ENCODE measurements at places on chromosomes 16 and 17. TPM values are rescaled to one million over a fixed set of nuclear protein-coding genes. Genes with fewer than 3 reads are reported as not detected.
A peak's percentile ranks its signal among the peaks of the same experiment; 100 is the strongest.

Gene SLC4A1
- total RNA-seq: not detected

Gene VMO1
- total RNA-seq: 0.55 TPM

Gene SLC26A11
- total RNA-seq: 2.9 TPM

Gene AMDHD2
- total RNA-seq: 59.7 TPM

Gene JUP
- total RNA-seq: 69.3 TPM

DNA sequence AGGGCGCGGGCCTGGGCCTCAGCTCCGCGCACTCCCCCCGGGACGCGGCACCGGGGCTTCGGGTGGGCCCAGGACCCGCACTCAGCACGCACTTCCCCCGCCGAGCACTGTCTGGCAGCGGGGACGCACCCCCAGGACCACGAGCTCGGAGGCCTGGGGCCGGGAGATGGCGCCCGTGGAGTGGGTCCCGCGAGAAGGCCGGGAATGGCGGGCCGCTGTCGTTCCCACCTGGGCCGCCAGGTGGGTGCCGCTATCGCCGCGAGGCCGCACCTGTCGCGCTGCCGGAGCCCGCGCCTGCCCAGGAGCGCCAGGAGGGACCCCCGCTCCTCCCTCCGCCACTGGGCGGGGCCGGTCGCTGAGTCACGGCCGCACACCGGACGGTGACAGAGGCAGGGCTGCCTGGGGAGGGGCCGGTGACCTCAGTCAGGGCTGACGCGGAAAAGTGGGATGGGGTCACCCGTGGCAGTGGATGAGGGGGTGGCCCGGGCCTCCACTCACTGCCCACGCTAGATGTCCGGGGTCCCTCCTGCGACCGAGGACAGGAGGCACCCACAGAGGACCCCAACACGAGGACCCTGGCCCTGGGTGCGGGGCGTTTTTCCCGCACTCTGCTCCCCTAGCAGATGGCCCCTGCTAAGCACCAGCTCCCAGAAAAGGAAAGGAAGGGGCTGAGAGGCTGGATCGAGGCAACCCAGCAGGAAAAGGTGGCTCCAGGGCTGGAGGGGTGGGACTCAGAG, 6.9 kb upstream of the ACTG1 start:
- peak; percentile 78 for DNase-seq

DNA sequence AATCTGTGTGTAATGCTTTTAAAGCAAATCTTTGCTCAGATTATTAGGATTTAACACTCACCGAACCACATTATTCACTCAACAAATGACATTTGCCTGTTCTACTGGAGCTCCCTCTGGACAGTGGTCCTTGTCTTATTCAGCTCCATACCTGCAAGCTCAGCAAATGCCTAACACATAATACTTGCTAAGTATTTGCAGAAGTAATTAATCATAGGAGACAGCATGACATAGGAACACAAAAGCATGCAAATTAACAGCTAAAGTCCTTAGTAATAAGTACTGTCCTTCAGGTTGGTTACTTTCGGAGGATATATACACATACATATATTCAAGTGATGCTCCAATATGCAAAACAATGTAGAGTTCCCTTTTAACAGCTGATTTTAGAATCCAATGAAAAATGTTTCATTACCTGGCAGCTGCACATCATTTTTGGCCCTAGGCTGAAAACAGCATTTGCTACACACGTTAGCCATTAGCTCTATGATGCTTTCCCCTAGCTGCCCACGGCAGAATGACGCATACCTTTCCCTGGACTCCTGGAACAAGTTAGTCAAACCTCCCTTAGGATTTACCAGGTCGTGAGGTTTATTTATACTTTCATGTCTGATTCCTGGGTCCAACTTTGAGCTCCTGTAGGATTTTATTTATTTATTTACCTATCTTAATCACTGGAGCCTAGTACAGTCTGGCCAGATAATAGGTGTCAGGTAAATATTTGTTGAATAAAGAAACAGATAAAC, 8.6 kb downstream of the BRD7 start:
- no peak for DNase-seq

DNA sequence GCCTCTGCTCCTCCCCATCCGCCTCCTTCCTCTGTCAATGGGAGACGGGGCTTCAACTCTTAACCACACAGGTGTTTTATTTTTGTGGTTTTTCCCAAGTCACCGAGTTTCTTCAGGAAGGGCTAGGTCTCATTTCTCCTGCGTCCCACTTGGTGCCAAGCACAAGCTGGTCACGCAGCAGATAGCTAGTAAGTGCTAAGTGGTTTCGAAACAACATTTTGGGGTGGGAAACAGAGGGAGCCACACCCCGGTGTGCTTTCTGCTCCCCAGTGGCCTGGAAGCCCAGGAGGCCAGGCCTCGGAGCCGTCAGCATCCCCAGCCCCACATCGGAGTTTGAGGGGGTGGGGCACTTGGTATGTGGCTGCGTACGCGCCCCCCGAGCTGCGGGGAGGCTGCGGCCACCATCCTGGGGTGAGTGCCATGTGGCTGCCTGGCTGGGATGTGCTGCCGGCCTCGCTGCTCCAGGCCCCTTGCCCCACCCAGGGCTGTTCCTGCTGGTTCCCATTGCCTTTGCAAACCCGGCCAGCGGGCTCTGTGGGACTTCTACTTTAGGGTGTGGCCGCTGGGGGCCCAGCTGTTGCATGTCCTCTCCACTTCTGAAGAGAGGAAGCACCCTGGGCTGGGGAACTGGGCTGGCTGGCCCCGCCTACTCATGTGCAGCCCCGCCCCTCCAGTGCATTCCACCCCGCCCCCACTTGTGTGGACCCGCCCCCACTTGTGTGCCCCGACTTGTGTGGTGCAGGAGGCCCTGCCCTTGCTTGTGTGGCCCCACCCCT, 55.6 kb downstream of the BAIAP2 start:
- DNase-seq: peak; percentile 50

GRCh38 chr16:82506692-82507670, 119.8 kb upstream of the CDH13 start:
- no peak for DNase-seq

GRCh38 chr17:44007346-44008204, 3.2 kb downstream of the NAGS start:
- peak; percentile 17 for DNase-seq

GRCh38 chr17:74870512-74870911, 2.3 kb downstream of the FDXR start:
- DNase-seq: no peak

DNA sequence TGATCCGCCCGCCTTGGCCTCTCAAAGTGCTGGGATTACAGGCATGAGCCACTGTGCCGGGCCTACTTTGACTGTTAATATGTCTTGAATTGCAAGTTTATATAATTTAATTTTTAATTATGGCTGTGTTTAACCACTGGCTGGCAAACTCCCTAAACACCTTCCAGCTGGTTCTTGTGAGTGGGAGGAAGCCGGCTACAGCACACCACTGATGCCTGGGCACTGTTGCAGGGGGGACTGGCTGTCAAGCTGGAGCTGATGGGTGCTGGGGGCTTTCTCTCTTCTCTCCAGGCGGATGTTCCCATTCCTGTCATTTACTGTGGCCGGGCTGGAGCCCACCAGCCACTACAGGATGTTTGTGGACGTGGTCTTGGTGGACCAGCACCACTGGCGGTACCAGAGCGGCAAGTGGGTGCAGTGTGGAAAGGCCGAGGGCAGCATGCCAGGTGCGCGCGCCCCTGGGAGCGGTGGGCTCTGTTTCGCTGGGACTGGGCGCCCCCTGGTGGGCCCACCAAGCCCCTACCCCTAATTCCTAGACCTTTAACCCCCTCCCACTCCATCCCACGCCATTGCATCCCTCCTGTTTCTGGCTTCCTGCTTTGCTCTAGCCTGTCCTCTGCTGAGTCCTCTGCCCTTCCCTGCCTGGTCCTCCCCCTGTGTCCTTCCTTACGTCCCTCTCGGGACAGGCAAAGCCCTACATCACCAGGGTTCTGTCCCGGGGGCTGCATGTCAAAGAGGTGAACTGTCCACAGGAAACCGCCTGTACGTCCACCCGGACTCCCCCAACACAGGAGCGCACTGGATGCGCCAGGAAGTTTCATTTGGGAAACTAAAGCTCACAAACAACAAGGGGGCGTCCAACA, 9.5 kb downstream of the TBX21 start:
- peak; percentile 61 for DNase-seq

DNA sequence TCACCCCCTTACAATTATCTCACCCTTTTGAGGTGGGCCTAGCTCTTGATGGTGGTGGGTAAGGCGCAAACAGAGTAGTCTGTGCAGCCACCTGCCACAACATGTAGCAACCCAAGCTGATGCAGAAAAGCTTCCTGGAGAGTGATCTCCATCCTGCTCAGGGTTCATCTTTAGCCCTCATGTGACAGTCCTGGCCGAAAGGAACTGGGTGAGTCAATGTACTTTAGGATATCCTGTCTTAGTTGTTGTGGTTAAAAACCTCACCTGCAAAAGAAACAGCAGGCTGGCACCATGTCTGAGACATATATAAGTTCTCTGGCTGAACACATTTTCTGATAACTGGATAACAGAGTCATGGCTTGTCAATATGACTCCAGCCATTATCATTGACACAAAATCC, 183.5 kb upstream of the CPHXL start:
- DNase-seq: no peak

DNA sequence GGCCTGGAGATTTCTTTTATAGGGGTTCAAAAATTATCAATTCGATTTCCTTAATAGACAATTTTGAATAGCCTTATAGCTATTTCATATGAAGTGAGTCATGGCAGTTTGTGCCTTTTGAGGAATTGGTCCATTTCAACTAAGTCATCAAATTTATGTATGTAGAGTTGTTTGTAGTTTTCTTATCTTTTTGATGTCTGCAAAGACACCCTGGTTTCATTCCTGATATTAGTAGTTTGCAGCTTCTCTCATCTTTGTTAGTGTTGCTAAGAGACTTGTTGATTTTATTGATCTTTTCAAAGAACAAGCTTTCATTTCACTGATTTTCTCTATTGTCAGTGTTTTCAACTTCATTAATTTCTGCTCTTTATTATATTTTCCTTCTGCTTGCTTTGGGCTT, 44.2 kb downstream of the N4BP1 start:
- no peak for DNase-seq

GRCh38 chr16:89828870-89829629, 775 bp downstream of the SPIRE2 start:
- DNase-seq: no peak

- DNase-seq: no peak
These were observed 53.1 kb upstream of the ATP2A3 start for GRCh38 chr17:4017377-4017776.

Data from OCI-LY7 (cell line).